ENCODE measurements at places on chromosomes 3 and 15.

DNA sequence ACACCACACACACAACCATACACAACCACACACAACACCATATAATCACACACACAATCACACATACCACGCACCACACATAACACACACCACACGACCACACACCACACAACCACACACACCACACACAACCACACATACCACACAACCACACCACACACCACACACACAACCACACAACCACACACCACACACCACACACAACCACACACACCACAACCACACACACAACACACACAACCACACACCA, 24.2 kb downstream of the CPN2 start:
- no peak for DNase-seq

DNA sequence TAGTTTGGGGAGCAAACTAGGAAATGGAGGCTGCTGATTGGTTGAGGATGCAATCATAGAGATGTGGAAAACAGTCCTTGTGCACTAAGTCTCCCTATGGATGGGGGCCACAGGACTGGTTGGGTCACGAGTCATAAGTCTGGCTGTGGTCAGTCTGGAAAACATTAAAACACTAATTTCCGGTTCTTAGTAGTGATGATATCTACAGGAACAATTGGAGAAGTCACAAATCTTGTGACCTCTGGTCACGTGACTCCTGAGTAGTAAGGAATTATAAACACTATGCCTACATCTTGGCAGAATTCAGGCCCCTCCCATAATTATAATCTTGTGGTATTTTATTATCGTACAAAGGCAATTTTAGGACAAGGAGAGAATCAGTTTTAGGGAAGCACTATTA, 317.3 kb upstream of the ARPP21 start:
- DNase-seq: peak; percentile 46

GRCh38 chr3:131341761-131342160, 39.8 kb upstream of the NUDT16 start:
- DNase-seq: no peak

DNA sequence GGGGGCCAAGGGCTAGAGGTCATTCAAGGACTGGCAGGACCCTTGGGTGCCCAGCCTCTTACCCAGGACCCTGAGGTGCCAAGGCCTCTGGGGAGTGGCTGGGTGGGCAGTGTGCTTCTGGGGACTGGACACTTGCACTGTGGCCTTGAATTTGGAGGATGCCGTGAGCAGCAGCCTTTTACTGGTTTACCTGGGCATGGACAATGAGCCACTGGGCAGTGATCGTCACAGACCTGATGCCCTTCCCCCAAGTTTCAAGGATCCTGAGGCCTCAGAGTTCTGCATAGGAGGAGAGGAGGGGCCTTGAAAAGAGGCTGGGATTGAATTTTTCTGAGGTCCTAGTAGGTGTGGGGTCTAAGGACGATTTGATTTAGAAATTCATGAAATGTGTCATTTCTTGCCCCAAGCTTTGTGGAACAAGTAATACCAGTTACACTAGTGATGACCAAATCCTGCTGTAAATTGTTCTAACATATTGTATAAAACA, 146.1 kb upstream of the TPM1 start:
- DNase-seq: no peak

- DNase-seq: peak; percentile 79
These were observed 54.3 kb upstream of the AGTR1 start for GRCh38 chr3:148643389-148643840.

DNA sequence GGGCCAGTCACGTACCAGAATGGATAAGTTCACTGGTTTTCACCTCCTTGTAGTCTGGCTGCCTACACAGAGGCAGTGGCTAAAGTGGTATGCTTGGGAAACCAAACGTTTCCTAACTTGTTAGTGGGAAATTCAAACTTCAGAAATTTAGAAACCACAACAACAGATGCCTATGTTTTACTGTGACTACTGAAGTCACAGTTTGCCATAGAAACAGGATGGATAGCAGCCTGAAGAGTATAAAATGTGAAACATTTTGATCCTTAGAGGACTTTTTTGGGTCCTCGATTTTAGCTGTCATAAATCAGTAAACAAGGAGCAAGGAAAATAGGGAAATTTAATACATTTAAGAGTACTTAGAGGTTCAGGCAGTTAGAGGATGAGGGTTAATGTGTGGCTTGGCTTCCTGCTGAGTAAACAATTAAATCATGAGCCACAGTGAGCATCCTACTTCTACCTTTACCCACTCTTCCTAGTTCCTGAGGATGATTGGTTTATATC, 48.6 kb downstream of the CMSS1 start:
- DNase-seq: peak; percentile 72

GRCh38 chr3:155704771-155705559, 39.9 kb downstream of the PLCH1 start:
- DNase-seq: no peak

DNA sequence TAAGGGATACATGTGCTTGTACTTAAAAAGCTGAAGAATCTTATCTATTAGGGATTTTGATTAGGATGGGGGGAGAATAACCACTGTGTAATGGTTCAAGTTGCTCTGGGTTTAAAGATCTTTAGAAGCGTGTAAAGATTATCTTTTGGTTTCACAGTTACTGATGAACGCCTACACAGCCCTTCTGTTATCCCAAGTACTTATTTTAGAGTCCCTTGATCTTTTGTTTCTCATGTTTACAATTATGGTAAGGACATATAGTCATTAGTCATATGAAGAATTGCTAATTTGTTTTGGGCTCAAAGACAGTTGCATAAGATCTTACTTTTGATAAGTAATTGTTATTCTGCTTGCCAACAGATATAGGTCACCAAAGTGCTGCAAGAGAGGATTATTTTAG, 160.1 kb downstream of the PLCL2 start:
- no peak for DNase-seq

- DNase-seq: no peak
These were observed 184.7 kb downstream of the PLCH1 start for GRCh38 chr3:155560135-155560534.

DNA sequence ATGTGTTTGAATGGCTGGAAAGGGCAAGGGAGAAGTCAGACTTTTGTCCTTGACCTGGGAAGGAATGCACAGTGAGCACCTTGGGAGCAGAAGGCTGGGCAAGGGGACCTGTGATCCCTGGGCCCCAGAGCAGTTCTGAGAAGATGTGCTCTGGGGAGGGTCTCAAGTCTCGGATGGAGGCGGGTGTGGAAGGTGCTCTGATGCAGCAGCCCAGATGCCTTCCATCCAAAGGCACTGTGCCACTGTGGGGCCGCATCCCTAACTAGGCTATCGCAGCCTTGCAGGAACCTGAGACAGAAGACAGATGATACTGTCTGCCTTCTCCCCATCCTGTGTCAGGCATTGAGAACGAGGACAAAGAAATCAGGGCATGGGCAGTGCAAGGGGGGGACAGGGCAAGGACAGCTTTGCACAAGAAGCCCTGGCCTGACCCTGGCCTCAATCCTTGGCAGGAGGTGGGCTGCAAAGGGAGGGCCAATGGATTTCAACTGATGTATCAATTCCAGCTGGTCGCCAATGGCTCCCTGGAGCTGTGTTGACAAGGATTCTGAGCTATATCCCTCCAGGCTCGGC, 14.6 kb upstream of the PRKCD start:
- no peak for DNase-seq

DNA sequence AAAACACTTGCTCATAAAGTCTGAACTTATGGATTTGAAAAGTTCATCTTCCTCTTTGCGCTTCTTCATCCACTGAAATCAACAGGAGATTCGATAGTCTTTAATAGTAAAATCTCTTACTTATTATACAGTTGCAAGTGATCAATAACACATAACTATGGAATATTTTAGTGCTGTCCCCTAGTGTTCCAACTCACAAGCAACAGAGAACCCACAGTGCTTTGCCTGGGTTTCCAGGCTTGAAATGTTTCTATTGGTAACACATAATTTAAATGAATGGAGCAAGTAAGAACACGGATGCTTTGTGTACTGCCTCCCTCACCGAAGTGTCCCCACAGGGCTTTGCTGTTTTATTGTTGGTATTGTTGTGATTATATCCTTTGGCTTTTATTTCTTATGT, 93.5 kb downstream of the WDR72 start:
- DNase-seq: no peak

- DNase-seq: no peak
These were observed 12.0 kb downstream of the TEX55 start for GRCh38 chr3:119157971-119158370.

- no peak for DNase-seq
These were observed 11.1 kb downstream of the DPH3 start for GRCh38 chr3:16253601-16254000.

- DNase-seq: peak; percentile 13
These were observed 80.9 kb upstream of the KLF13 start for GRCh38 chr15:31245756-31246155.

- no peak for DNase-seq
These were observed 47.3 kb downstream of the WWTR1 start for GRCh38 chr3:149610351-149611105.

GRCh38 chr3:186187401-186188275, 78.7 kb upstream of the ETV5 start:
- no peak for DNase-seq

DNA sequence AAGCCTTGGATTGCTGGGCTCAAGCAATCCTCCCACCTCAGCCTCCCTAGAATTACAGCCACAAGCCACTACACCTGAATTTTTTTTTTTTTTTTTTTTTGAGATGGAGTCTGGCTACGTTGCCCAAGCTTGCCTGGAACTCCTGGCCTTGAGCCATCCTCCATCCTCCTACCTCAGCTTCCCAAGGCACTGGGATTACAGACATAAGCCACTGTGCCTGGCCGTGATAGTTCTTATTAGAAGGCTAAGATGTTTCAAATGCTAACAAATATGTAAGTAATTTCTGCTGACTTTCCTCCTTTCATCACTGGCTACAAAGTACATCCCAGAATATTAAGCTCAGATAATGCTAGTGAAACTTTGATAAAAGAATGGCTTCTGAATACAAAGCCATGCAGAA, 5.7 kb upstream of the SETMAR start:
- DNase-seq: no peak

GRCh38 chr3:125331243-125331642, 43.9 kb downstream of the ZNF148 start:
- no peak for DNase-seq

DNA sequence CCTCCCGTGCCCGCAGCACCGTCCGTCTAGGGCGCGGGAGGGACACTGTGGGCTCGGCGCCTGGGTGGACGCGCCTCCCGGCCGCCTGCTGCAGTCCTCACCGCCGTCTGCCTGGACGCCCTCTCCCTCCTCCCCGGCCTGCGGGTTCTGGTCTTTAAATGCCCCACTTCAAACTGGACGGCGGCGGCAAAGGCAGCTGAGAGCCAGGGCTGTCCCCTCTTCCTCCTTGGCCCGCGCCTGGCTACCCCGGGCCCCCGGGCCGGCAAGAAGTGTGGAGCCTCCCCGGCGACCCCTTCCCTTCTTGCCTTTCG, 426 bp downstream of the CBLB start:
- DNase-seq: peak; percentile 39

GRCh38 chr3:44958386-44958785, 17.6 kb downstream of the ZDHHC3 start:
- no peak for DNase-seq

DNA sequence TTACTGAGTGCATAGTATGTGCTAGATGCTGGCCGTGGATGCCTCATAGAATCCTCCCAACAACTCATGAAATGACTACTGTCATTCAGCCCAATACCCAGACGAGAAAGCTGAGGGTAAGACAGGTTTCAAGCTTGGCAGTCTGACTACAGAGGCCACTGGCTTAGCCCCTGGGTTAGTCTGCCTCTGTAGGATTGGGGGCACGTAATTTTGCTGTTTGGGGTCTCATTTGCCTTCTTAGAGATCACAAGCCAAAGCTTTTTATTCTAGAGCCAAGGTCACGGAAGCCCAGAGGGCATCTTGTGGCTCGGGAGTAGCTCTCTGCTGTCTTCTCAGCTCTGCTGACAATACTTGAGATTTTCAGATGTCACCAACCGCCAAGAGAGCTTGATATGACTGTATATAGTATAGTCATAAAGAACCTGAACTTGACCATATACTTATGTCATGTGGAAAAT, 1.0 kb upstream of the CCR5 start:
- DNase-seq: no peak

GRCh38 chr15:81492331-81492968, 118.4 kb upstream of the TMC3 start:
- peak; percentile 83 for DNase-seq

DNA sequence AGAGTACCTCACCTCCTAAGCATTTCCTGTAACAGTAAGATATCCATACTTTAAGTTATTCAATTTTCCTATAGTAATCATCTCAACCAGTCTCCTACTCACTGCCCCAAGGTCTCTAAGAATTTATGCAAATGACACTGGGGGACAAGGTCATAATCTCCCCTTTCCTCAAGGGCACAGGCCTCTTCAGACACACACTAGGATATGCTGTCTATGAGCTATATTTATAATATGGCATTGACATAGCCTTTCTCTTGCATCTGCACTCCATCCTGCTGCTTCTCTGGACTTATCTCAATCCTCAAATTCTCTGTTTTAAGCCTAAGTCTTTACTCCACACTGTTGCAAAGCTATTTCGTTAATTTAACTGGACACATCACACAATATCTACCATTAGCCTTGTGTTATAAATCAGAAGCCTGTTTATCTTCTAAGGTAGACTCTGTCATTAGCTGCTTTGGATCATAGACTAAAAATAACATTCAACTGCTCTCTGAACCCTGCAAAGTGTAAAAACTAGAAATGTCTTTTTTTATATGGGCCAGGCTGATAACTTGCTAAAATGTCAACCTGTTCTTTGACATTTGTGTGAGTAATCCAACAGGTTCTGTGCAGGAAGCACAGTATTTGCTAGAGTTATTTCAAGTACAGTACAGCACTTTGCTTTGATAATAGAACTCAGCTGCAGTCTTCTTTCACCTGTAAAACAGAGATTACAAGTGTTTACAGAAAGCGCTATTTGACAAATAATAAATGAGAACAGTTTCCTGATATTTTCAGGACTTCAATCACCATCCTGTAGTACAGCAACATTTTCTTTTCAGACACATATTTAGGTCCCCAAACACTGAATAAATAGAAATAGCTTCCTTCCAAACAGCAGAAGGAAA, 17.8 kb upstream of the SEC62 start:
- DNase-seq: no peak

GRCh38 chr15:57057134-57057930, 138.9 kb downstream of the TCF12 start:
- DNase-seq: no peak

GRCh38 chr15:83164771-83165404, 42.7 kb downstream of the HDGFL3 start:
- no peak for DNase-seq

DNA sequence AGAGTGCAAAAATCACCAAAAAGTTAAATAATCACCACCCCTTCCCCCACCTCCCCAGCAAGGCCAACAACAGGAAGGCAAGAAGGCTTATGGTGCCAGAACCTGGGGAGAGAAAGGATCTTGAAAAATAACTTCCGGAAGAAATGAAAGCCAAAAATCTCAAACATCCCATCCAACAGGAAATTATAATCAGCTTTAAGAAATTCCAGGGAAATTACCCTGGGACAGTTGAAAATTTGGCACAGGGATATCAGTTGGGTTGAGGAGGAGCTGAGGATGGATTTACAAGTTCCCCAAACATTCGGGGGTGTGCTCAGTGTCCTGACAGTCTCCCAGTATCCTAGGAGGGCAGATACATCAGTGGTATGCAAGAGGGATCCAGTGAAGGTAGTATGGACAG, 82.7 kb downstream of the POLR2M start:
- DNase-seq: no peak
